Renal cortex interstitium (tissue), 15 donors: ENCODE measurements at places on chromosomes 4 and X. TPM values are rescaled to one million over a fixed set of nuclear protein-coding genes. Genes with fewer than 3 reads are reported as not detected.

The NALF2 gene
- polyA plus RNA-seq = 0.51 TPM

The AKAP14 gene
- polyA plus RNA-seq = 0.24 TPM

The DKK2 gene
- polyA plus RNA-seq = 3.7 TPM

DNA sequence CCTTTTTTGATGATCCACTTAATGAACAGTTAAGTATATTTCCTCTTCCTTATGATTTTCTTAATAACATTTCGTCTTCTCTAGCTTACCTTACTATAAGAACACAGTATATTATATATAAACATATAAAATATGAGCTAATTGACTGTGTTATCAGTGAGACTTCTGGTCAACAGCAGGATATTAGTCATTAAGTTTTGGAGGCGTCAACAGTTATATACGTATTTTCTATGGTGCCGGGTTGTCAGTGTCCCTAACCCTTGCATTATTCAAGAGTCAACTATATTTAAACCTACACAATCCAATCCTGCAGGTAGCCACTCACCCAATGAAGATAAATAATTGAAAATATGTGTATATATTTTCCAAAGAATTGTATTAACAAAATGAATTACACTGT, 88.0 kb downstream of the NR3C2 start:
- no peak for DNase-seq

The PLAC8 gene
- polyA plus RNA-seq = 2.2 TPM
